ENCODE measurements at places on chromosomes 4 and X. TPM values are rescaled to one million over a fixed set of nuclear protein-coding genes. Genes with fewer than 3 reads are reported as not detected.
A peak's percentile ranks its signal among the peaks of the same experiment; 100 is the strongest.

DNA sequence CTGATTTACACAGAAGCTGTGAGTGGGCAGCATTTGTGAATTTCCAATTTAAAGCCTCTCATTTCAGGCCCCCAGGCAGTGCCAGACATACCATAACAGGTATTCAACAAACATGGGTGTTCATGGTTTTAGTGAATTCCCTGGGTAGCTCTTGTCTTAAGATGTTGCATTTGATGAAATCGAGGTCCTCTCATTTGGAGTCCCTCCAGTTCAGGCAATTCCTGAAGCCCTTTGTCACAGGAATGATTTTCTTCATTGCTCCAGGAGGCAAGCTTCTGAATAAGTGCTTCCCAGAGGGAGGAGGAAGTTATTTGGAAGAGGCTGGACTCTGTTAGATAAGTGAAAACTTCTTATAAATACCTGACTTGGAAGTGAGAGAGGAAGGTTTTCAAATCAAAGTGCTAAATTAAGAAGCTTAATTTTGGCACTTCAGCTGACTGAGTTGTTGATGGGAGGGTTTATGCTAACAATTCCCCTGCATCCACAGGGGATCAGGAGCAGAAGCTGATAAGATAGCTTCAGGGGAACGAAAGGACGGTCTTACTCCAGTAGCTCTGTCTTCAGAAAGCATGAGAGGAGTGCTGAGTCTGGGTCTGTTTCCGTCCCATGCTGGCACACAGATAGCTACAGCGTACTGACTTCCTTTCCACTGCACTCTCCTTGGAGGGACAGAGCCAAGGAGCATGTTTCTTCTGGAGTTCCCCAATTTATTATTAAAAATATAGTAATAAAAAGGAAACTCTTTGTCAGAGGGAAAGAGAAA lies 543.1 kb downstream of the GBA3 start:
- DNase-seq: no peak

- no peak for DNase-seq
Observed at GRCh38 chr4:97106161-97106560, 1037.1 kb downstream of the STPG2 start.

- DNase-seq: no peak
Observed at GRCh38 chr4:22129454-22130029, 181.0 kb upstream of the KCNIP4 start.

DNA sequence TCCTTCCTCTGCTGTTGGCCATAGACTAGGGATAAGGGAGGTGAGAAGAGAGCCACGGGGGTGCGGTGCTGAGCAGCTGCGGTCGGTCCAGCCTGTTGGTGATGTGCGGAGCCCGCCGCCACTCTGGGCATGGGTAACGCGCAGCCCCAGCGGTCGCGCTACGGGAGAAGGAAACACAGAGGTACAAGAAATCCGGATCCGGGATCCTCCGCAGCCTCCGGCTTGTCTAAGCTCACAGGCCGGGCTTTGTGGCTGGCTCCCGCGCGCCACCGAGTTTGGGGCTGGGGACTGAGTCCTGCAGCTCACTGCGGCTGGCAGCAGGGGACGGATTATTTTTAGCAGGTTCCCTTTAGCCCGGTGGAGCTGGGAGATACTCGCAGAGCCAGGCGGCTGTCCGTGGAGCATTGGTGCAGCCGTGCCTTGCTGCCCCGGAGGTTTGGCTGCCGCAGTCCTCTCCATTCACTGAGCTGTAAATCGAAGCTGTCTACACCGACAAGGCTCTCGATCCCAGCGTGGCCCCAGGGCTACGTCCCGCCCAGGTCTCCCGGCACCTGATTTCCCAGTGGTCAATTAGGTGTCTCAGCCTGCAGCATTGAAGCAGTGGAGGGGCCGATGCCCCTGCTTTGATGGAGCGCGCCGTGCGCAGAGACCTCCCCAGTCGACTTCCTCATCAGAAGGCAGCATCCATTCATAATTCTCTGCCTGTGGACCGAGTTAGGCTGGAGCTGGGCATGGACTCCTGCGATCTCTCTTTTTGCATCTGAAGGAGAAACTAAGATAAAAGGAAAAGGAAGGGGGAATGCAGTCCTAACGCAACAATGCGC lies 81.9 kb upstream of the SCML1 start:
- DNase-seq: peak; percentile 11

GRCh38 chr4:86957215-86957614 lies 22.4 kb downstream of the AFF1 start:
- no peak for DNase-seq

- no peak for DNase-seq
Observed at GRCh38 chrX:46295963-46296362, 249.3 kb downstream of the ZNF674 start.

- DNase-seq: no peak
Observed at GRCh38 chrX:53678667-53679066, 7.9 kb downstream of the HUWE1 start.

Gene SYTL5
- total RNA-seq: not detected

DNA sequence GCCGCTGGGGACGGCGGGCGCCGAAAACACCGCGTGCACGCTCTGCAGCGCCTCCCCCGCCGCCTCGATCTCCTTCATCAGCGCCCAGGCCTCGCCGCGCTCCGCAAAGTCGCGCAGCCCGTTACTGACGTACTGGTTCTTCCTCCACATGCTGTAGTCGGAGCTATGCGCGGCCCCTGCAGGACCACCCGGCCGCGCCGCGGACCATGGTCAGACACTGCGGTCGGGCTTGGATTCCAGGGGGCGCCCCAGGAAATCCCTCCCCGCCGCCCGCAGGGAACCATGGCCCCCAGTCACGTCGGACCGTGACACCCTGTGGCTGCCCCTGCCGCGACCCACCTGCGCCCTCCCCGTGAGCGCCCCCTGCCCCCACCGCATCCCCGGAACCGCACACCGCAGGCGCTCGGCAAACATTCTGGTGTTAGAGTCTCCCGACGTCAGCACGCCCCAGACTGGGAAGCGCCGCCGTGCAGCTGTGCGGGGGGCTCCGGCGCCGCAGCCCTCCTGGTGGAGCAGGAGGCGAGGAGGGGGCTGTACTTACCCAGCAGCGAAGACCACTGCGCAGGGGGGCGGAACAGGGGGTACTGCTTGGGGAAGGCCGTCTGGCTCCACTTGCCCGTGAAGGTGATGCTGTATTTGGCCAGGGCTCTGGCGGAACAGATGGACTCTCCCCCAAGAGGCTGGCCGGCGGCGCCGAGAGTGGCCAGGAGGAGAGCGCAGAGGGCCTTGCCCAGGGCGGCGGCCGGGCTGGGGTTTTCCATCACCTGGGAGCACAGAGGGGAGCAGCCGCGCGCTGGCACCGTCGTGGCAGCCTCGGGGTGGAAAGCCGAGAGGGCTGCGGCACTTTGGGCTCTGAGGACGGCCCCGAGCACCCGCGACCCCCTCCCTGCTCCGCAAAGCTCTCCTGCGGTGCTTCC lies 814 bp downstream of the SPON2 start:
- DNase-seq: no peak

DNA sequence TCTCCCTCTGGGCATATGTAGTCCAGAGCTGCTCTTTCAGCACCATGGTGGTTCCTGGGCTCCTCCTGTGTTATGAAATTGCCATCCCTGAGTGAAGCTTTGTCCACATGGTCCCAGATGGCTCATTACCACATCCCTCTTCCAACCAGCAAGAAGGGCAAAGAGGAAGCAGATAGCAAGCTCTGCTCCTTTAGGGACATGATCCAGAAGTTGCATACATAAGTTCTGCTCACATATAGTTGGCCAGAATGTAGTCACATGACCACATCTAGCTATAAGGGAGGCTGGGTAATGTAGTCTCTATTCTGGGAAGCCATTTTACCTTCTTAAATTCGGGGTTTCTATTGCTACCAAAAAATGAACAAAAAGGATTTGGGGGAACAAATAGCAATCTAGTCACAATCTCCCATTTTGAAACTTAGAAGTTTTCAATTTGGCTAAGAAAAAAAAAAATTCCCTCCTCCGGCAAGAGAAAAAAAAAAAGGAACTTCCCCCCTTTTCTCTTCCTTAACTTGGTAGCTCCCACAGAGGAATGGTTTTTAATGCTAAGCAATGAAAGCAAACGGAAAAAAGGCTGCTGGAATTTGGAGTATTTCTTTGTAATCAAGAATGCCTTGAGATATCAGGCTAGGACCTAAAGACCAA lies 88.2 kb upstream of the USP9X start:
- DNase-seq: peak; percentile 4

- no peak for DNase-seq
Observed at GRCh38 chrX:54248309-54248708, 65.3 kb upstream of the FAM120C start.

- no peak for DNase-seq
Observed at GRCh38 chr4:177528620-177529019, 86.4 kb upstream of the AGA start.

Gene FGFBP1
- not detected for total RNA-seq

DNA sequence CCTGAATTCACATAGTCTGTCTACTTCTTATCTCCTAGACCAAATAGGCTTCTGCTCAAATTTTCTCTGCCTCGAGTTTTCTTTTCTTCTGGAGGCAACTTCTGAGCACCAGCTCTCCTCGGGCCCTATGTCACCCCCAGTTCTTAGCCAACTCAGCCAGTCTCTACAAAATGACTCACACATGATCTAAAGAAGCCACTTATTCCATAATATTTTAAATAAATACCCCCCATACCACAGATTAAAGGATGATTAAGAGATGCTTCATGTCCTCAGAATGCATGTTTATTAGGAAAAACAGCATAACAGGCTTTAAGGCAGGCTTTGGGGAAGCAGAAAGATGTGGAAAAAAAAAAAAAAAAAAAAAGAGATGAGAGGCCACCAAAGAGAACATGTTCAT lies 36.6 kb upstream of the DDX53 start:
- DNase-seq: no peak

Gene ARR3
- total RNA-seq: not detected

GRCh38 chrX:71227370-71228062 lies 4.5 kb downstream of the GJB1 start:
- DNase-seq: no peak

DNA sequence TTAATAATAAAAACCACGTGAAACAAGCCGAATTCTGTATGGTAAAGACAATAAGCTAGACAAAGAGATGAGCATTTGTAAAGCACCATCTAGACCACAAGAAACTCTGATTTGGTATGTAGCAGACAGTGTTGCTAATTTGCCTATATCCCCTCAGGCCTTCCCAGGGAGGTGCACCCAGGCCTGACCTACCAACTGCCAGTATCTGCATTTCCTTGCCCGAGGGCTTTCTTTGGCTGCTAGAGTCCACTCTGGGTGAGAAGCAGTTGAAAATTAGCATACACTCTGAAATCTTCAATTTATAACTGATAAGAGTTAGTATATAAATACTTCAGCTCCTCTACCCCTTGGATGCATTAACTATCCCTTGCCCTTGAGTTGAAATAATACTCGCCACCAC lies 37.4 kb upstream of the IL1RAPL1 start:
- DNase-seq: no peak

- DNase-seq: no peak
Observed at GRCh38 chr4:5385741-5386311, 322.5 kb downstream of the EVC2 start.

Gene NKX3-2
- total RNA-seq: not detected

All from heart right ventricle (tissue), 16 donors.